ENCODE measurements at places on chromosomes 2 and 18.

GRCh38 chr18:12879840-12880540 is 4.0 kb downstream of the PTPN2 start:
- DNase-seq: no peak

- no peak for DNase-seq
These were observed 349.8 kb downstream of the RBM43 start for GRCh38 chr2:150911766-150912280.

- DNase-seq: no peak
These were observed 84.0 kb downstream of the MYL12B start for GRCh38 chr18:3345885-3346284.

DNA sequence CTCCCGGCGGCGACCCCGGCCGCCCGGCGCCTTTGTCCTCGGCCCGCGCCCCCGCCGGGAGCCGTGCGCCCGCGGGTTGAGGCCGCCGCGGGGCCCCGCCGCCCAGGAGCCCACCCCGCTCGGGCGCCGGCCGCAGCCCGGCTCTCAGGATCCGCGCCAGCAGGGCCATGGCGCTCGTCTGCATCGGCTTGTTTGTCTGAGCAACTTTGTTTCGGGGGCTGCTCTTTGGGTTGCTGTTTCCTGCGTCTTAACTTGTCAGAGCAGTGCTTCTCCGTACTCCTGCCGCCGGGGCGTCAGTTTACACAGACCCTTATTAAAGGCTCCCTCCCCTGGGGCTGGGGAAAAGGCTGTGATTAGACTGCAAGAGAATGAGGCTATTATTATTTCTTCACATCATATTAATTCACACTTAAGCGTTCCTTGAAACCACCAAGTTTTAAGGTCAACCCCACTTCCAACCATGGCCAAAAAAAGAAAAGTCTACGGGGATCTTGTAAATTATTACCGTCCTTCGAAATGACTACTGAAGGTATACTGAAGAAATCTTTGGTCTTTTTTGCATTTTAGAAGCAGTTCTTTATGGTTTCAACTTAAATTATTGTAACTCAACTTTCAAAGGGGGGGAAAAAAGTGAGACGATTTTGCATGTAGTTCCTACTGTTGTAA is at the start of gene CYP27C1:
TSS of gene CYP27C1 (minus strand) at position 198 of the 666 bp plus-strand sequence. CDS start at position 169, 29 bp downstream.
- DNase-seq: peak; percentile 36

DNA sequence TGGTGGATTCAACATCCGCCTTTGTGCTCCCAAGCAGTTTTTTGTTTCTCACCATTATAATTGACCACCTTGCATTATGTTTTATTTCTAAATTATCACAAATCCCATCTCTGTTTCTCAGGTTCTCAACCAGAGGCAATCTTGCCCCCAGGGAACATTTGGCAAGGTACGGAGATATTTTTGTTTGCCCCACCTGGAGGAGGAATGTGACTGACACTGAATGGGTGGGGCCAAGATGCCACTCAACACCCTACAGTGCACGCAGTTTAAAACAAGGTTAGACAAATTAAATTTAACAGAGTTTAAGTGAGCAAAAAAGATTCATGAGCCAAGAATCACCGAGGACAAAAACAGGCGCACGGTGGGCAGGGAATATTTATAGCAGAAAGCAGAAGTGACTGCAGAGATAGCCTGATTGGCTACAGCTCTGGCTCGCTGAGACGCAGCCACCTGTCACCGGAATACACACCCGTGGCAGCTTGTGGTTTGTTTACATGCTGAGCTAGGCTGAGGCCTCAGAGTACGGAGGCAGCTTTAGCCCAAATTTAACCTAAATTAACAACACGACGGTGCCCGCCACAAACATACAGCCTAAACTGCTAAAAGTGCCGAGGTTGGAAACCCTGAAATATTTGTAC is 150.0 kb upstream of the ALKAL2 start:
- DNase-seq: peak; percentile 85

DNA sequence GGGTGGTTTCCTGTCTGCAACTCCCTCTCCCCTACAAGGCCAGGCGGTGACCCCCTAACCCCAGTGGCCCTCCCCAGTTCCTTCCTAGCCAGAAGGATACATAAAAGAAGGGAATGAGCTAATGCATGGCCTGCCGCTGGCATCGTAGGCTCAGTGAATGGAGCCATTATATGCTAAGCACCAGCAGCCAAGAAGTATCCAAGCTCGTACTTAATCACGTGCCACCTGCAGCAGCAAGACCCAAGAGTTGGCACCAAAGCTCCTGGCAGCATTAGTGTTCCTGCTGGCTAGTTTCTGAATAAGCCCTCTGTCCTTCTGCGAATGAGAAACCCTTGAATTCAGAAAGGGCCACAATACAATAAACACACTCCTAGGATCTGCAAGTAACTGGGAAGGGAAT is 4.3 kb downstream of the DBI start:
- no peak for DNase-seq

DNA sequence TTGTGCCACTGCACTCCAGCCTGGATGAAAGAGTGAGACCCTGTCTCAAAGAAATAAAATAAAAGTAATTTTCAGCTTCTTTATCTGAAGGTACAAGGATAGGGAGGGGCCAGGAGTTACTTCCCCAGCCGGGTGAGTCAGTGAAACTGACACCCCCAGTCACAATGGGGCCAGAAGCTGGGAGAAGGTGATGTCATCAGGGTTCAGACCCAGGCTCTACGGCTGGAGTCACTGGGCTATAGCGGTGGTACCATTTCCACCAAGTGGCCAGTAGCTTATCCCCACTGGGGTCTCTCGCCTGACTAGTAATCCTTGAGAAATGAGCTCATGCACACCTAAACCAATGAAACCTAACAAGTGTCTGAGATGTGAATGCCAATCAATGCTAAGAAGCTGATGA is 107.9 kb downstream of the ALPK2 start:
- no peak for DNase-seq

DNA sequence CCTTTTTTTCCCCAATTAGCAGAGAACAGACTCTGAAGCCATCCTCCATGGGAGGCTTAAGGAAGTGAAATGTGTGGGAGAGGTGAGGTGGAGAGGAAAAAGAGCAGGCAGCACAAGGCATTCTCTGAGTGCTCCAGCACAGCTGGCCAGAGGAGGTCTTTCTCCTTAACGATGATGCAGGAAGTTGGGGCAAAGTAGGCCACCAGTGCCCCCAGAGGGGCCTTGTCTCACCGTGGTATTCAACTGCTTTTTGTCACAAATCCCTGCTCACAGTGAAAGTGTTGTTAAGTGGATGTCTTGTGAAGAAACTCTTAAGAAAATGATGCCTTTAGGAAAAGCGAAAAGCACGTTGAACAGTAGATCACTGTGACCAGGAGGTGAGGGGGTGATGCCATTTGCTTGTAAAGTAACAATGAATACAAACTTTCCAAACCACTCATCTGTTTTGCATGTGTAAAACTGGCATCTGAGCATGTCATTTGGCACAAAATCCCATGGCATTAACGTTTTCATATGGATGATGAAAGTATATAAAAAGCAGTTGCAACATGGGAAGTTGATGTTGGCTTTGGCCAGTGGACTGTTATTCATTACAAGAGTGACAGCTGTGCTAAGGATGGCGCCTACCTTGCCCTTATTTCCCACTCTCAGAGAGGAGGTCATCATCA is 49.2 kb upstream of the CDC42EP3 start:
- no peak for DNase-seq

DNA sequence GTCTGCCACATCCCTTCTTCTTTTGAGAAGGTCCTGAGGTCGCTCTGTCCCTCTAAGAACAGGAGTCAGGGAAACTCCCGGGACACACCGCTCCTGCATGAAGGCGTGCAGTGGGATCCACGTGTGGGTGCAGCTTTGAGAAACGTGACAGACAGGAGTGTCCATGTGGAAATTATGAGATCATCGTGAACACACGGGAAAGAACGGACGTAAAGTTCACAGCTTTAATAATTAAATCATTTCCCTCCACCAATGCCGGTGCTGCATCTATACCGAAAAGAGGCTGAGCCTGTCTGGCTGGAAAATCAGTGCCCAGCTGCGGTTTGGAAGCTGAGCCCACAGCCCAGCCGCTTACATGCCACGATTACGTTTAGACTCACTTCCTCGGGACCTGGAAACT is 372.4 kb upstream of the SALL3 start:
- DNase-seq: no peak

DNA sequence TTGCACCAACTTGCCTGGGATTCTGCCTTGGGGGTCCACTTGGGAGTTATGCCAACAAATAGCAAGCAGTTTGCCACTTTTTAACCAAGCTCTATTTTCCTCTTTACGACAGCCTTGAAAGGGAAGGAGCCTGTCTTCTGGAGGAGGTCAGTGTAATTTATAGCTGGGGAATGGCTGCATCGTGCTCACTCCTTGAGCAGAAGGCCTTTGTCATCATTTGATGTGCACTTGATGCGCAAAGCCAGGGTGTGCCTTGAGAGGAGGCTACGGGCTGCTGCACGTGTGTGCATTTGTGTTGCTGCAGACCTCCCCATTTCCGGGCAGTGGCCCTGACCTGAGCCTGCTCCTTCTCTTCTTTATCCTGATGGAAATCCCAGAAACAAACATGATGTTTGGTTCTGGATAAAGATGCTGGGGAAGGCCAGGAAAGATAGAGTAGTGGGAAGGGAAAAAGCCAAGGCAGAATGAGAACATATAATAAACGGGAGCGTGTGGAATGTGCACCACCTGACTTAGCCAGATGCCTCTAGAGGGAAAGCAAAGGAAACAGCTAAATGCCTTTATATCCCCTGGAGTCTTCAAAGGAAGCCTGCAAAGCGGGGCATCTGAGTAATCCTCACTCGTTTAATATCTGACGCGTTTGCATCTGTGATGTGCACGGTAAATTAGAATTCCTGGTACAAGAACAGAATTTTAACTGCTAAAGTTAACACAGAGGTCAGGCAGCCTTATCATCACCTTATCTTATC is 68.3 kb upstream of the ZNF521 start:
- DNase-seq: peak; percentile 55

DNA sequence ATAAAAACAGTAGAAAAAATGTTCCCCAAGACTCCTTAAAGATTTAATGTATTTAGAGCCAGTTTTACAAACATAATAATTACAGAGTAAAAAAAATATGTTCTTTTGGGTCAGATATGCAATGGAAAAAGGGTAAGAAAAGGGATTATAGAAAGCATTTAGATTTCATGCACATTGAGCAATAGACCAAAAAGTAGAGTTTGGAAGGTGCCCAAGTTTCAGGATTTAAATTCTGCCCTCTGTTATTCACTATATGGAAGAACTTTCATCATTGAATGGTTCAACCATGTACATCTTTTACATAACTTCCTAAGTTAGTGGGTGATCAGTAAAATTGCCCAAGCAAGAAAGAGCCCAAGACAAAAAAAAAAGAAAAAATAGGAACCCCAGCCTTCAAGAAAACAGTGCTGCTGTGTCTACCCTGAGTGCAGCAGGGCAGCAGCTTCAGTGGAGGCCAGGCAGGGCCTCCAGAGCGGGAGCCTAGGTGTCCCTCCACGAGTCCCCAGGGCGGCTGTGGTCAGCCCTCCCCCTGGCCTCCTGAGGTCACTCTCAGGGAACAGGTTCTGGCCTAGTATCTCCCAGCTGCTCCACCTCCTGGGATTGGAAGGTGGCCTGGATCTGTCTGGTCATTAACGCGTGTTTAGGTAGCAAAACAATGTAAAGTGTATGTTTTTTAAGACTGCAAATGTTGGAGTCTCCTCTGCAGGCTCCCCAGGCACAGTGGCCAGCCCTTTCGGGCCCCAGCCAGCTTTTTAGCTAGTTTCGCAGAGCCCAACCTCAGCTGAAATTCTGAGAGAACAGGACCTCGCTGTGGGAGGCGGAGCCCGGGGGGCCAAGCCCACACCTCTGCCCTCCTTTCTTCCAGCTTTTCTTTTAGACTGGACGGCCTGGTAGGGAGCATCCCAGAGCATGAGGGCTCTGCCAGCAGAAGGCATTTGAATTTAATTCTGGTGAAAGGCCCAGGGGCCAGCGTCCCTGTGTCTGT is 77.3 kb downstream of the TEX51 start:
- no peak for DNase-seq
